Smooth muscle cell of trachea (primary cell): ENCODE measurements at places on chromosomes 1 and 21. TPM values are rescaled to one million over a fixed set of nuclear protein-coding genes. Genes with fewer than 3 reads are reported as not detected.

The LRRC53 gene
- not detected in 2 replicates for total RNA-seq

The FHAD1 gene
- 0.33 and 0.44 TPM in 2 replicates for total RNA-seq

The SPRR3 gene
- not detected in 2 replicates for total RNA-seq

The EPHX1 gene
- 67.9 and 112 TPM in 2 replicates for total RNA-seq

The NFASC gene
- total RNA-seq = 19.1 and 49.0 TPM in 2 replicates

The DCST1 gene
- not detected in 2 replicates for total RNA-seq

The CCDC190 gene
- under 0.01 TPM in 1 of 2 replicates, not detected in the other for total RNA-seq

The SERPINC1 gene
- total RNA-seq = 0.17 TPM in 1 of 2 replicates, not detected in the other

The GRIK1 gene
- not detected in 2 replicates for total RNA-seq

The CD1B gene
- total RNA-seq = not detected in 2 replicates

The KCNC4 gene
- 2.6 and 8.6 TPM in 2 replicates for total RNA-seq

The NIT1 gene
- 21.4 and 40.4 TPM in 2 replicates for total RNA-seq

The COL11A1 gene
- total RNA-seq = 2.5 and 3.3 TPM in 2 replicates

The PLA2G2D gene
- total RNA-seq = not detected in 2 replicates

The LEFTY1 gene
- not detected in 2 replicates for total RNA-seq

The MCOLN2 gene
- 3.5 and 3.6 TPM in 2 replicates for total RNA-seq

The BEND5 gene
- total RNA-seq = 0.17 TPM in 1 of 2 replicates, not detected in the other

The CRP gene
- total RNA-seq = not detected in 2 replicates

The GBP7 gene
- not detected in 2 replicates for total RNA-seq

The VTCN1 gene
- total RNA-seq = not detected in 2 replicates

The PI4KB gene
- total RNA-seq = 74.1 and 83.8 TPM in 2 replicates

The FCMR gene
- total RNA-seq = 0.29 TPM in 1 of 2 replicates, not detected in the other

The TBX15 gene
- under 0.01 TPM in 1 of 2 replicates, not detected in the other for total RNA-seq

The NBPF6 gene
- total RNA-seq = not detected in 2 replicates

The LPGAT1 gene
- total RNA-seq = 41.3 and 46.8 TPM in 2 replicates

The OR6N1 gene
- not detected in 2 replicates for total RNA-seq

The HSD3B1 gene
- total RNA-seq = not detected in 2 replicates

The OPRD1 gene
- total RNA-seq = under 0.01 TPM in 1 of 2 replicates, not detected in the other

The CNKSR1 gene
- total RNA-seq = 0.17 TPM in 1 of 2 replicates, not detected in the other

The DPT gene
- 1.8 and 2.3 TPM in 2 replicates for total RNA-seq

The S100A5 gene
- not detected in 2 replicates for total RNA-seq

The ZNF593OS gene
- not detected in 2 replicates for total RNA-seq

The ACKR1 gene
- total RNA-seq = not detected in 2 replicates

The ACTL8 gene
- 0.15 TPM in 1 of 2 replicates, not detected in the other for total RNA-seq

The SYTL1 gene
- total RNA-seq = 0.15 and 0.17 TPM in 2 replicates

The LRRC71 gene
- not detected in 2 replicates for total RNA-seq

The KRTAP13-2 gene
- not detected in 2 replicates for total RNA-seq

The TMEM54 gene
- total RNA-seq = 36.7 and 59.0 TPM in 2 replicates

The C1orf141 gene
- under 0.01 TPM in 1 of 2 replicates, not detected in the other for total RNA-seq

The SNX27 gene
- total RNA-seq = 38.3 and 38.5 TPM in 2 replicates

The PARK7 gene
- 185 and 323 TPM in 2 replicates for total RNA-seq

The AIRE gene
- total RNA-seq = under 0.01 TPM in 1 of 2 replicates, not detected in the other

The TINAGL1 gene
- total RNA-seq = 0.99 and 1.7 TPM in 2 replicates

The ATP6V1G3 gene
- not detected in 2 replicates for total RNA-seq

The CALML6 gene
- 0.15 and 0.50 TPM in 2 replicates for total RNA-seq

The SLC35F3 gene
- total RNA-seq = under 0.01 TPM in 1 of 2 replicates, not detected in the other

The BARHL2 gene
- total RNA-seq = not detected in 2 replicates

The RSPH1 gene
- 0.15 and 0.17 TPM in 2 replicates for total RNA-seq

The GPR153 gene
- total RNA-seq = 6.4 and 26.5 TPM in 2 replicates

The NR1I3 gene
- total RNA-seq = not detected in 2 replicates

The LAMC2 gene
- 2.3 and 7.7 TPM in 2 replicates for total RNA-seq
